Right cardiac atrium (tissue), 5 donors: ENCODE measurements at places on chromosomes 6 and 20.

DNA sequence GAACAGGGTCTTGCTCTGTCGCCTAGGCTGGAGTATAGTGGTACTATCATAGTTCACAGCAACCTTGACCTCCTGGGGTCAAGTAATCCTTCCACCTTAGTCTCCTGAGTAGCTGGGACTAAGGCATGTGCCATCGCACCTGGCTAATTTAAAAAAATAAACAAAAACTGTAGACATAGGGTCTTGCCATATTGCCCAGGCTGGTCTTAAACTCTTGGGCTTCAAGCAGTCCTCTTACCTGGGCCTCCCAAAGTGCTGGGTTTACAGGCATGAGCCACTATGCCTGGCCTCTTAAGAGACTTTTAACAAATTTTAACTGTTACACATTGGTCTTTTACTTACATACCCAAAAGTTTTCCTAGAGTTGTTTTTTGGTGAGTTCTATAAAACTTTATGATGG is 12.4 kb downstream of the CD2AP start:
- no peak for DNase-seq

- no peak for DNase-seq
Measured at GRCh38 chr6:138103871-138104270, 3.3 kb downstream of the PERP start.

DNA sequence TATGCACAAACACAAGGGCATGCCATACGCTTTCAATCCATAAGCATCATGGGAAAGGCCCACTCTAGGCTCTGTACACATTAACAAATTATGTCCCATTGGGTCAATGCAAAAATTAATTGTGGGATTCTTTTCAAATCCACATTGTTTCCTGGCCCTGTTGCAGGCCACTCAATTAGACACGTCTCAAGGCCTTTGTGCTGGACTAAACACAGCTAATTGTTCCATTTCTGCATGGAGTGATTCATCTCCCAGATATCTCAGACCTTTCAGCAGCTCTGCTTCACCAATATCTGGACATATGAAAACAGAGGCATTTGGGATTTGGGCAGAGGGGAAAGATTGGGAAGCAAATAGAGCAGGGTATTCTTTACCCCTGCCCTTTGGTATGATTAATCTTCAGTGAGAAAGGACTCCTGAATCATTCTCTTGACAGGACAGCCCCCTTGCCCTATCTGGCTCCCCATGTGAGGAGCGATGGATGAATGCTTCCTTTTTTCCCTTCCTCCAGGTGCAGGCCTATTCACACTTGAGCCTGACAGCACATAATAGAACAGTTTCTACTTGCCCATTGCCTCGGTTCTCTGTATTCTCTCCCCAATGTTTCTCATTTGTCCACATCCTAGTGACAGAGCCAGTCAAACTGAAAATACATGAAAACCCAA is 547.6 kb downstream of the HAO1 start:
- DNase-seq, result no peak

- DNase-seq, result no peak
Measured at GRCh38 chr6:82987416-82987815, 78.2 kb downstream of the UBE3D start.

DNA sequence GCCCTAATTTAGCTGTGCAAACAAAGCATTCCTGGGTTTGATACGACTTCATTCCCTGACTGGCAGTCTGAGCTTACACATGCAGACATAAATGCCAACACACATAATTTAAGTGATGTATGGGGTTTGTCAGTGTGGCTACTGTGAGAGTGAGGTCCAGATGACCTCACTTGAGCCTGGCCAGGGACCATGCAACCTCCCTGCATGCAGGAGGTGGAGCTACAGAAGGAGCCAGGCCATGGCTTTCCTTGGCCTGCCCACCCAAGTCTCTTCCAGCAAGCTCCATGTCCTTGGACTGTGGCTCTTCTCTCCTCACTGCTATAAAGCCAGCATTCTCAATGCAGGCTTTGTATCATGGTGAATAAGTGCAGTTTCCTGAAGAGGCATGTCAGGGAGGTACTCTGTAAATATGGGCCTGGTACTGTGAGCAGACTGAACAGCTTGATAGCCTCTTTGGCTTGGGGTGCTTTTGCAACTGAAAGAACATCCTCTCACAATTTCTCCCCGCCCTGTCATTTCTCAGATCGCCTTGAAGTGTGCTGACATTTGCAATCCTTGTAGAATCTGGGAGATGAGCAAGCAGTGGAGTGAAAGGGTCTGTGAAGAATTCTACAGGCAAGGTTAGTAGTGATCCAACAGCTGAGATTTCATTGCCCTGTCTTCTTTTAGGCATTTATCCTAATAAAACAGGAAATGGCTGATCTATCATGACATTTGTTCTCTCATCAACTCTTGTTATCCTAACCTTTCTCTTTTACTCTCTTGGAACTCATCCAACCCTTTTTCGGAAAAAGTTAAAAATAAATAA is 69.2 kb downstream of the MTFR2 start:
- peak; percentile 48 for DNase-seq

- no peak for DNase-seq
Measured at GRCh38 chr6:165186041-165186440, 123.4 kb downstream of the C6orf118 start.

- no peak for DNase-seq
Measured at GRCh38 chr6:89387516-89388201, 24.4 kb downstream of the RRAGD start.

- DNase-seq, result no peak
Measured at GRCh38 chr6:26172608-26172968, 85.4 kb downstream of the HFE start.

GRCh38 chr6:79115553-79116182 is 37.6 kb upstream of the PHIP start:
- DNase-seq, result no peak

DNA sequence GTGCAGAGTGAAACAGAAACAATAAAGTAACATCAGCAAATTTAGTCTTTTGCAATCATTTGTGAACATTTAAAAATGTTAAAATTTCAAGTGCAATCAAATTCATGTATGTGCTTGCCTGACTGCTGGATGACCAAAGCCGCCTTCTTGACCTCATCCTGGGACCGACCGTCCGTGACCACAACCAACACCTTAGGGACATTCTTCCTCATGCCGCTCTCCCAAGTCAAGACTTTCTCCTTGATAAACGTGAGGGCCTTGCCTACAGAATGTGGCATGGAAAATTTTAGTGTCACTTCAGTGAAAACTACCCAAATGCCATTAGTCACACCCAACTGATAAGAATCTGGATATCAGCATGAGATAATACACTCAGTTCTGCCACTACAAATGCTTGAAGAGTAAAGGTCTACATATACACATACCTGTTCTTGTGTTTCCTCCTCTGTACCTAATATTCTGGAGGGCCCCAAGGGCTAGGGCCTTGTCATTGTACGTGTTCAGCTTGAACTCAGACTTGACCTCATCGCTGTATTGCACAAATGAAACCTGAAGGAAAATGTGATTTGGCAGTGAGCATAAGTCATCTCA is 86.8 kb downstream of the COL12A1 start:
- no peak for DNase-seq

- DNase-seq, result no peak
Measured at GRCh38 chr20:15924556-15924955, 648.7 kb downstream of the KIF16B start.

- DNase-seq, result no peak
Measured at GRCh38 chr6:30397697-30398096, 52.7 kb downstream of the RPP21 start.

DNA sequence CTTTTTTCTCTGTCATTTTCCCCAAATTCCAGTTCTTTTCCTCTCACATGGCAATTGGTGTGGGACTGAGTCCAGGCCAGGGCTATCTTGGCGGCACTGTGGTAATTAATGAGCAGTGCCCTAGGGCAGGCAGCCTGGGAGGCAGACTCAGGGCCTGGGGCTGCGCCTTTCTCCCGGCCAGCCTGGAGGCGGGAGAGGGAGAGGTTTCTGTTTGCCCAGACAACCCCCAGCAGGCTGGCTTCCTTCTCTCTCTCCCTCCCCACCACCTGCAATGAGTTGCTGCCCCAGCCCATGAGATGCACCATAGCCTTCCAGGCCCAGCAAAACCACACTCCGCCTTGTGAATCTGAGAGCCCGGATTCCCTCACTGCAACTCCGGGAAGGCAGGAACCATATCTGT is 15.1 kb upstream of the CCDC167 start:
- no peak for DNase-seq

- DNase-seq, result no peak
Measured at GRCh38 chr6:50093116-50093937, 43.6 kb upstream of the DEFB112 start.

GRCh38 chr20:60993433-60994044 is 258.5 kb upstream of the CDH4 start:
- no peak for DNase-seq

DNA sequence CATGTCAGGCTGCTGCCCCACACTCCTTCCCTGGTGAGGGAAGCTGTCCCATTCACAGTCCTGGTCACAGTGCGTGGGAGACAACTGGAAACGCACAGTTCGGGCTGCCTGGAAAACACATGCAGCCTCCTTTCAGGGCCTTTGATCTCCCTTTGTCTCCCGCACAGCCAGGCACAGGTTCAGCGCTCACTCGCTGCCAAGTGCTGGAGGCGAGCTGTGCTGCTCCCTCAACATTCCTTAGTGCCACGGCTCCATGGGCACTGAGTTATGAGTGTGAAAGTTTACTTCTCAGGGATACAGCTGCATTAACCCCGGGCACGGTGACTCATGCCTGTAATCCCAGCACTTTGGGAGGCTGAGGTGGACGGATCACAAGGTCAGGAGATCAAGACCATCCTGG is 9.1 kb downstream of the YTHDF1 start:
- DNase-seq, result peak; percentile 9

GRCh38 chr6:37851997-37852524 is 32.5 kb downstream of the ZFAND3 start:
- no peak for DNase-seq

DNA sequence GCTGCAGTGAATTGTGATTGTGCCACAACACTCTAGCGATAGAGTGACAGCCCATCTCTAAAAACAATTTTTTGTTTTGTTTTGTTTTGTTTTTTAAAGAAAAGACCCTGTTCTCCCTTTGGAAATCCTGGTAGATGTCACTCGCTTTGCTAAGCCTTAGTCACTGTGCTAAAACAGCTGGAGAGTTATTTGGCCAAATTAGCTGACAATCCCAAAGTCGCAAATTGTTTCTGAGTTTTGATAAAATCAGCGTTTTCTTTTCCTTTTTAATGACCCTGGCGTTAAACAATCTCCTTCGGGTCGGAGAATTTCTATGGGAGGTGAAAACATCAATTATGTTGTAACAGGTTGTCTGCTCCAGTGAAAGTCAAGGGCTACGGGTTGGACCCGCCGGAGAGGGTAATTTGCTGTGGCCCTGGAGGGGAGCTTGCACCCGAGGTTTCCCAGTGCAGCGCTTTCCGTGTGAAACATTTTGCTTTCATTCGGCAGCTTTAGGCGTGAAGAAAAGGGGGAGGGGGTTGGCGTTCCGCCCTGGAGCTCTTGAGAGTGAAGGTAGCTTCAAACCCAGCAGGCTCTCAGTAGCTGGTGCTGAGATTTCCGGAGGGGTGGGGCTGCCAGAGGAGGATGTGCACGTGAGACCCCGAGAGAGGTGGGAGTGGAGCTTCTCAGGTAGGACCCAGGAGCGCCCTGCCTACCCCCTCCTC is 296.6 kb downstream of the PHACTR1 start:
- peak; percentile 62 for DNase-seq
